ELR (cell line): ENCODE measurements at places on chromosomes 7 and 10.

GRCh38 chr10:122279725-122280141 is 8.6 kb downstream of the BTBD16 start:
- DNase-seq = peak; percentile 52

GRCh38 chr10:66714741-66715140 is 211.1 kb upstream of the LRRTM3 start:
- DNase-seq = peak; percentile 17

GRCh38 chr10:75428434-75429158 is 2.8 kb upstream of the LRMDA start:
- peak; percentile 47 for DNase-seq

GRCh38 chr10:9305018-9305655 is 1250.6 kb downstream of the GATA3 start:
- DNase-seq = peak; percentile 17
